ENCODE measurements at places on chromosomes 12 and 14.
A peak's percentile ranks its signal among the peaks of the same experiment; 100 is the strongest.

- no peak for DNase-seq
These were observed 903 bp downstream of the PARPBP start for GRCh38 chr12:102120886-102121285.

- peak; percentile 92 for DNase-seq
These were observed at the start of gene SELPLG for GRCh38 chr12:108633534-108634248. Gene SELPLG (minus strand): TSS chr12:108633894. CDS start chr12:108624307, 9,587 bp downstream.

GRCh38 chr12:94150240-94151121 lies 2.1 kb downstream of the PLXNC1 start:
- DNase-seq = peak; percentile 45

- DNase-seq = no peak
These were observed 121.3 kb upstream of the IGF1 start for GRCh38 chr12:102601621-102602020.

- DNase-seq = no peak
These were observed 293.5 kb upstream of the LRFN5 start for GRCh38 chr14:41313196-41313595.

DNA sequence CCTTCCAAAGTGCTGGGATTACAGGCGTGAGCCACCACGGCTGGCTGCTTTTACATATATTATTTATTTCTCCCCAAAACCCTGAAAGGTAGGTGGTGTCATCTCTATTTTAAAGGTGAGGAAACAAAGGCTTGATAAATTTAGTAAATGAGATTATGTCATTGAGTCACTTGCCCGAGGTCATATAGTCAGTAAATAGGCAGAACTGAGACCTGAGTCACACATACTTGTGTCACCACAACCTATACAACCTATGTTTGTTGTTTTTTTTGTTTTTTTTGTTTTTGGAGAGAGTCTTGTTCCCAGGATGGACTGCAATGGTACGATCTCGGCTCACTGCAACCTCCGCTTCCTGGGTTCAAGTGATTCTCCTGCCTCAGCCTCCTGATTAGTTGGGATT lies 12.8 kb downstream of the TSFM start:
- DNase-seq = no peak

DNA sequence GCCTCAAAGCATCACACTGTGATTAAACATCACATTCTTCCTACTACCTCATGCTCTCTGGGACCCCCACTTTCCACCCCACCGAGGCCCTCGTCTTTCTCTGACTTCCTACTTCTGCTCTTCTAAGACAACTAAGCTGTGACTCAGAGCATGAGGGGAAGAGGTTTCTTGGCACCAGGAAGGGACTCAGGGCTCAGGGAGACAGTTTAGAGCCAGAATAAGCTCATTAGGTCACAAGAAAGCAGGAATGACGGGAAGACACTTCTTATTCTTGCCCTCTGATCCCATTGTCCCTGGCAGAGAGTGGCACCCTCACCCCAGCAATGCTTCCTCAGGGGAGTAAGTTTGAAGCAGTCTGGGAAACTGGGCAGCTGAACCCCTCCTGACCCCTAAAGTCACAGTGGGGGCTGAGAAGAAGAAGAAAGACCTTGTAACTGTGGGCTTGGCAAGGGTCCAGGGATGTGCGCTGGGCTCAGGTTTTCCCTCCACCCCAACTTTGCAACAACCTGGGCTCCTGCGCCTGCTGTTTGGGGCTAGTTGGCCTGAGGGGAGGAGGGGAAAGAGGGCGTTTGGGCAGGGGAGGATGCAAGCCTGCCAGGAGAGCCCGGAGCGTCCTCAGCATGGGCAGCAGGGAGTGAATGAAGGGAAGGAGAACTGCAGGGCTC lies 64.6 kb upstream of the ACTN1 start:
- DNase-seq = no peak

DNA sequence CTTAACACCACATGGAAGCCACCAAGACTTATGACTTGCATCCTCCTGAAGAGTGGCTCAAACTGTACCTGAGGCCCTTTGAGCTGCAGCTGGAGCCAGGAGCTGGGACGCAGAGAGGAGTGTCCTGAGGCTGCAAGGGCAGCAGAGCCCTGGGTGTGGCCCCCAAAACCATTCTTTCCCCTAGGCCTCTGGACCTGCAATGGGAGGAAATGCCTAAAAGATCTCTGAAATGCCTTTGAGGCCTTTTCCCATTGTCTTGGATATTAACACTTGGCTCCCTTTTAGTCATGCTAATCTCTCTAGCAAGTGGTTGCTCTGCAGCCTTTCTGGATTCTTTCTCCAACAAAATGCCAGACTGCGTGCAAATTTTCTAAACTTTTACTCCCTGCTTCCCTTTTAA lies 156.1 kb downstream of the SLC38A4 start:
- no peak for DNase-seq

DNA sequence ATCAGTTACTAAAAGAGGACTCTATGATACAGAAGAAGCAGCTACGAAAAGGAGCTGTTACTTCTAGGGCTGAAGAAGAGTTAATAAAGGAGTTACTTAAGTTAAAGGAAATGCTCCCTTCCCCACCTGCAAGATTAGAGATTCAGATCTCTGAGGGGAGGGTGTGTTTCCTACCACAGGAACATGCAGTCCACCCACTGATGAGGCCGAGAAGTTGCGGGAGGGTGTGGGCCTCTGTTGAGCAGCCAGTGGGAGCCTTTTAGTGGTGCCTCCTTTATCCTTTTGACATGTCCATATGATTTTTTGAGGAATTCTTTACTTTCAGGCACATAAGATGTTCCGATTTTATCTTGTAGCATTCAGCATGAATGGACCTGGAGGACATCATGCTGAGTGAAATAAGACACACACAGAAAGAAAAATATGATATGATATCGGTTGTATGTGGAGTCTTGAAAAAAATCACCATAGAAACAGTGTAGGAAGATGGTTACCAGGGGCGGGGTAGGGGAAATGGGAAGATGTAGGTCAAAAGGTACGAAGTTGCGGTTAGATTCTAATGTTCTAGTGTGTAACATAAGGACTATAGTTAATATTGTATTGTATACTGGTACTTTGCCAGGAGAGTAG lies 4.4 kb upstream of the M6PR start:
- peak; percentile 82 for DNase-seq

DNA sequence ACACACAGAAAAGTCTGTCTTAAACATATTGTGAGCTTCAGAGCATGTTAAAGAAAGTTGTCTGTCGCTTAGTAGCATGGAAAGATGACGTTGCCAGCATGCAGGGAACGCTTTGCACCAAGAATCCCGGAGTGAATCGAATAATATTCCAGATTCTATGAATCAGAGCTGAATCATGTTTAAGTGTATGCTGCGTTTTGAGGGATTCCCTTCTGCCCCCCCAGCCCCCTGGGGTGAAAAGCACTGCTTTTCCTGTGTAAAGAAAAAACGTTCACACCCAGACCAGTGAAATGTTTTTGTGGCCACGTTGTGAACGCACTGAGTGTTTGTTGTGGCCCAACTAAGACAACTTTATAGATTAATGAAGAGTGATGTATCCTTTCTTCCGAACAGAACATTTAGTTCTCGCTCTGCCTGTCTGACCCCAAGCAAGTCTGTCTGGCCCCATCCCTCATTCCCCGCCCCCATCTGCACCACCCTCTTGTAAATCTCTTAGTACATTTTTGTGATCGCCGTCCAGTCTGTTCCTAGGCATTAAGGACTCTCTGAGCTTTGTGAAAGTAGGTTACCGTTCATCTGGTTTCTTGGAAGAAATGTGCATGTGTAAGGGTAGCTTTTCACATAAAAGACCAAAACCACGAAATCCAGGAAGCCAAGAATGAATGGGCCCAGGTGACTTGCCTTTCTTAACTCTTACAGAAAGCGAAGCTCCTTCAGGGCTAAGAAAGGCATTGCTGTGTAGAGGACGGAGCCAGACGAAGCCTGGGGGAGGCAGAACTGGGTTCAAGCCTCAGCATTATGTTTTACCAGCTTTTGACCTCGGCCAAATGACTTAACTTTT lies 103.0 kb downstream of the SAMD4A start:
- DNase-seq = peak; percentile 35

DNA sequence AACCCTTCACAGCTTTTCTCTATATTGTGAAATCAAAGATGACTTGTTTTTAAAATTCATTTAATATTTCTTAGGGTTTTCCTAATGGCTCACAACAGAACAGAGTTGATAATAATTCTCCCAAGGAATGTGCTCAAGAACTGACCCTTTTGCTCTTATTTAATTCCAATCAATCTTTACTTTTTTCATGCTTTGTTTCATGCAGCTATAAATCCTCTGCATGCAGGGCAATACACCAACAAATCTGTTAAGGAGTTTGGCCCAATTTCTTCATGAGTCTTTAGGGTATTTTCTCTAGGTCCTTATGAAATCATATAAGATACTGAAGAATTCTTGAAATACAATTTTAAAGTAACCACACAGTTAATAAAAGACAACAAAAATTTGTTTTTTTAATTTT lies 264.2 kb downstream of the SLC6A15 start:
- DNase-seq = no peak

GRCh38 chr14:52923902-52924575 lies 26.8 kb downstream of the FERMT2 start:
- no peak for DNase-seq

DNA sequence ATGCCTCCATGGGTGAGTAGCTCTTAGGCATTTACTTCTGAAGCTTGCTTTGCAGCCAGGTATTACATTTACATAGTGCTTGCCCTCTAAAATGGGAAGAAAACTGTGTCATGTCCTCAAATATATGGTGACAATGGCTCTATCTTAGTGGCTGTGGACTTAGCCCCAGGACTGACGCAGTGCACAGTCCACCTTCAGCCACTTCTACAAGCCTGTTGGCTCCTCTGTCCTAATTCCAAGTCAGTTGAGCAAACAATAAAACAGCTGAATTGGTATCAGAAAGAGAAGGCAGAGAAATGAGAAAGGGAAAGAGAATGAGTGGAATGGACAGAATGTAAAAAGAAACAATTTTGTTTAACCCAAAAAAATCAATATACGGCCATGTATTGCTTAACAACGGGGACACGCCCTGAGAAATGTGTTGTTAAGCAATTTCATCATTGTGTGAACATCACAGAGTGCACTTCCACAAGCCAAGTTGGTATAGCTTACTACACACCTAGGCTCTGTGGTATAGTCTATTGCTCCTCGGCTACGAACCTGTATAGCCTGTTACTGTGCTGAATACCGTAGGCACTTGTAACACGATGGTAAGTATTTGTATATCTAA lies 93.5 kb downstream of the GRIN2B start:
- no peak for DNase-seq

DNA sequence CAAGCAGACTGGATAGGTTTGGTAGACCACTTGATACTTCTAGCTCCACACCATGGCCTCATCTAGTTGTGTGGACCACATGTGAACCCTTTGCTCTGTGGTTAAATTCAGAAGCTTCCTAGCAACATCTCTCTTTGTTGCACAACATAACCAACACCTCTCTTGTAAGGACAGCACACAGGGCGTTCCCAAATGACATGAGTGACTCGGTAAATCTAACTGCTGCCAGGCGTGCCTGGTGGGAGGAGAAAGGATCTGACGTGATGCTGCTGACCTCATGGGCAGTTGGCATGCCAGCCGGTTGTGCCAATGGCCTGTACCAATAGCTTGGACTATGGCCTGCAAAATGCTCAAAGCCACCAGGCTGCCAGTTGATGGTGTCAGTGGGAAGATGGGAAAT lies 93.8 kb downstream of the CPSF2 start:
- no peak for DNase-seq

GRCh38 chr12:58285551-58285950 lies 344.2 kb downstream of the ATP23 start:
- no peak for DNase-seq

DNA sequence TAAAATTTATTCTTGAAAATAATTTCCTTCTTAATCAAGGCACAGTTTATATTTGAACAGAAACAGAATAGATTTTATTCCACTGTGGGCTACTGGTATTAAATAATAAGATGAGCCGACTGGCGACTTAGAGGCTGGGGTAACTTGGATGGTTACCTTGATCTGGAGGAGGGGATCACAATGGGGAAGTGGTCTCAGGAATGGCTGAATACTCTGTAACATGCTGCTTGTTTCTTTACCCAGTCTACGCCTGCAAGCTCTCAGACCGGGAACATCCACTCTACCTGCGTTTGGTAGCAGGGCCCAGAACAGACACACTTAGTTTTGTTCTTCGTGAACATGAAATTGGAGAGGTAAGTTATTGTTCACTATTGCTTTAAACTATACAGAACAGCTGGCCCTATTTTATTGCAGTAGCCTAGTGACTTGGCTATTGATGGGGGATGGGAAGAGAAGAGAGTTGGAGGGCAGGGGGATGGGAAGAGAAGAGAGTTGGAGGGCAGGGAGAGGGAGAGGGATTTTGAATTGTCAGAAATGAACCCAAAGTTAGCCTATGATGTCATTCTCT lies 67.9 kb downstream of the GNS start:
- DNase-seq = no peak

- DNase-seq = peak; percentile 66
These were observed 29.1 kb downstream of the CHST11 start for GRCh38 chr12:104485651-104486362.

DNA sequence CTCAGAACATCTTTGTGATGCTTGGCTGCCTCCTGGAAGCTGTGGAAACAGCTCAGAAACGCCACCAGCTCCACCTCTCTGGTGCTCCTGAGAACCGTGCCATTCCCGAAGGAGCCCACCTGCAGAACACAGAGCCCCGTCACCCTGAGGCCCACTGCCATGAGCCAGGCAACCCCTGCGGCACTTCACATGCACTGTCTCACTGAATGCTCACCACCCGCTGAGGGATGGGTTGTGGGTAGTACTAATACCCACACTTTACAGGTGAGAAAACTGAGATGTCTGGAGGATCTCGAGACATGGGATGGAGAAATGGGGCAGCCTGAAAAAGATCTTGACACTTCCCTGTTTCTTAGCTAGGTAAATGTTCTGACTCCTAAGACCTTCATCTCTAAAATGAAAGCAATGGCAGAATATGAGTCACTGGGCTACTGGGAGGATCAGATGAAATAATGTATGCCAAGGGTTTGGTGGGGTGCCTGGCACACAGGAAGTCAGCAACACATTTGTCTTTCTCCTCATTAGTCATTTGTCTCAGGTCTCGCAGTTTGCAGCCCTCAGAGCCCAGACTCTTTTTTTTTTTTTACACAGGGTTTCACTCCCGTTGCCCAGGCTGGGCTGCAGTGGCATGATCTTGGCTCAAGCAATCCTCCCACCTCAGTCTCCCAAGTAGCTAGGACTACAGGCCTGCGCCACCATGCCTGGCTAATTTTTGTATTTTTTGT lies 5.3 kb downstream of the OASL start:
- DNase-seq = peak; percentile 77

GRCh38 chr14:95292660-95293425 lies 26.9 kb downstream of the CLMN start:
- DNase-seq = no peak

DNA sequence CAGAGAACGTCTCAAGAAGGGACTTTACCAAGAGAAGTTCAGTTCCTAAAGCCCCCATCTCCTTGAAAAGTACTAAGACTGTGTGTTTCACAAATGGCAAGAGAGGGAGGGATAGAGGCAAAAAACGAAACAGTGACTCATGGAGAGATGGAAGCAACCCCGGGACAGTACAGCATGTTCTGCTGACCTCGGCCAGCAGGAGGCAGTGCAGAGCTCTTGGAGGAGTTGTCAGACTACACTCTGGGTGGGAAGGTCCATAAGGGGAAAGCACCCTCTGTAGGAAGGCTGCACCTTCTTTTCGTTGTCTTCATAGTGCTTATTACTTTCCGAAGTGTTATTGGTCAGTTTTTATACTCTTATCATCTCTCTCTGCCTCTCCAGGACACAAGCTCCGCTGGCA lies 525.2 kb upstream of the CCDC196 start:
- peak; percentile 71 for DNase-seq

GRCh38 chr14:65255029-65255545 lies 152.8 kb upstream of the MAX start:
- DNase-seq = no peak

GRCh38 chr14:93976477-93977057 lies at the start of gene ASB2:
Gene ASB2 (minus strand): TSS chr14:93976570. CDS start chr14:93964539, 12,031 bp downstream.
- DNase-seq = no peak

- DNase-seq = no peak
These were observed 29.3 kb upstream of the PPP1R12A start for GRCh38 chr12:79964100-79964627.
